ENCODE measurements at places on chromosomes 6 and 20. TPM values are rescaled to one million over a fixed set of nuclear protein-coding genes. Genes with fewer than 3 reads are reported as not detected.

VGLL2 gene
- not detected for total RNA-seq

DNA sequence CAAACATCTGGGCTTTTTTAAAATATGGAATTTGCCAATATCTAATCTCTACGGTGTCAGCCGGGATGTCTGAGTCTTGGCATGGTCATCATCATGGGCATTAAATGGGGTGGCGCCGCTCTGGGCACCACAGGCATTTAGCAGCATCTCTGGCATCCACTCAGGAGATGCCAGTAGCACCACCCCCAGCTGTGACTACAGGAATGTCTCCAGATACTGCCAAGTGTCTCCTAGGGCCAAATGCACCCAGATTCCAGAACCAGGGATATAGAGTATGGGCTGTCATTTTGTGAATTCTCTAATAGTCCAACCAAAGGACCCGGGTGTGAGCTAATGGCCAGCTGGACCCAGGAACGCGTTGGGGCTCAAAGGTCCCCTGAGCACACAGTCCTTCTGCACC, 361.0 kb downstream of the TAF4 start:
- DNase-seq = no peak

LPA gene
- not detected for total RNA-seq

- DNase-seq = peak; percentile 59
These were observed 84.1 kb downstream of the SMOC2 start for GRCh38 chr6:168525114-168525513.

- no peak for DNase-seq
These were observed 146.2 kb upstream of the MLN start for GRCh38 chr6:33949877-33950435.

ACSS1 gene
- total RNA-seq = 135 TPM

GRCh38 chr6:168390749-168391420, 50.1 kb upstream of the SMOC2 start:
- DNase-seq = no peak

GRCh38 chr6:148470606-148471465, 128.2 kb downstream of the SASH1 start:
- no peak for DNase-seq

ECT2L gene
- 1.1 TPM for total RNA-seq

DNA sequence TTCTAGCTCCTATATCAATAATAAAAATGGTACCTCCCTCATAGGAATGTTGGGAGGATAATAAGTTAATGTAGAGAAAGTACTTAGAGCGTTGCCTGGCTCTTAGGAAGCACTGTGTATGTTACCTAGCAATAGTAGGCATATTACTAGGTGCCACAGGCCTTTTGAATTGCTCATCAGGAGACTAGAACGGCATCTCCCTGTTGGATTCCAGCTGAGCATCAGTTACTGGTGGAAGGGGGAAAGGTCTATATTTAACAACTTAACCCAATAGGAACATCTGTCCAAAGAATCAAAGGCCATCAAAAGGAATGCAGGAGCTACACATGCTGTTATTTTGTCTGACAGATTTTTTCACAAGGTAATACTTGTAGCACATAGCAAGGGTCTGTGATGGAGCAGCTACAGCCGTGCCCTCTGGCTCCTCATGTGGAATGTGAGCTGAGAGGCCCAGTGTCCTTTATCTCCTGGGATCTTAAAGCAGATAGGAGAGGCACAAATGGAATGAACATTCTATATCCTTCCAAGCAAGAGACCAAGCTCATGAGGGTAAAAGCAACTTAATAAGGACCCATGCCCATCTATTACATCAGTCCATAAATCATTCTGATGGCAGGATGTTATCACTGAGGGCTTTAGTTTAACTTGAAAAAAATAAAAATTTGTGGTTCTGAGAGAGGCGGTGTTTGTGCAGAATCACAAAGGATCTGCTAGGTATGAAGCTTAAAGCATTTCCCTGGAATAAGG, 184.9 kb upstream of the LAMP5 start:
- no peak for DNase-seq

BMP6 gene
- 1.6 TPM for total RNA-seq

DNA sequence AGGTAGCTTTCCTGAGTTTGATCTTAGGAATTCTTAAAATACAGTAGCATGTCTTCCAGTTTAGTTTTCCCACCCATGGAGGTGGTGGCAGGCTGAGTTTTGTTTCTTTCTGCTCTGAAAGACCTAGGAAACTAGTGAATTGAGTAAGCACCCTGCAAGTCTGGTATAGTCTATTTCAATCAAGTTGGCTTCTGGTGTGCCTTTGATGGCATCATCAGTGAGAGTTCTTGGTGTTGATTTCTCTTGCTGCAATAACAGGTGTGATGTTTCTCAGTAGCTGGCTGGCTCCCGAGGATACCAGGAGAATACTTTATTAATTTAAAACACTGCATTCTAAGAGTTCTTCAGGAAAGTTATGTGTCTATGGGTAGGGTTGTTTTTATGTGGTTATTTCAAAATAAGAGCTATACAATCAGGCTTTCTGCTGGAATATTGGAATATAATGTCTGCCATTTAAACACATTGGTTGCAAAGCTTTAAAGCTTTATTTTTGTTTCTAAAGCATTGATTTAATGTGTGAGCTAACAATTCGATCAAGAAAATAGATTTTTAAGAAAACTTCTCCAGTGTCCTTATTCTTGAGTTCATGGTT, 19.0 kb downstream of the VAPB start:
- DNase-seq = no peak

GRCh38 chr20:9518576-9519175, 4.3 kb downstream of the LAMP5 start:
- no peak for DNase-seq

DNA sequence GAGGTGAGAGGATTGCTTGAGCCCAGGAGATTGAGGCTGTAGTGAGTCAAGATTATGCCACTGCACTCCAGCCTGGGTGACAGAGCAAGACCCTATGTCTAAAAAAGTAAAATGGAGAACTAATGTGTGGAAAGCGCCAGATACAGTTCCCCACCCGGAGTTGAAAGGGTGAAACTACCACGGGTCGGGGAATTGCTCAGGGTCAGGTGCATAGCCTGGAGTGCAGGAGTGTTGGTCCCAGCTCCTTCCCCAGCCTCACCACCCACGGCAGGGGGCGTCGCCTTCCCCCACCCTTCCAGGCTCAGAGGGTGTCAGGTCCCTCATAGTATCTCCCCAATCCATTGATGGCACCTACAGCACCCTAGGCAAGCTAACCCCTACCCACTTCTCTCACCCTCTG, 26.1 kb downstream of the C20orf203 start:
- DNase-seq = no peak

GRCh38 chr20:24452498-24453127, 16.8 kb upstream of the SYNDIG1 start:
- no peak for DNase-seq

GRCh38 chr6:133645966-133646740, 242.8 kb upstream of the TCF21 start:
- no peak for DNase-seq

DNA sequence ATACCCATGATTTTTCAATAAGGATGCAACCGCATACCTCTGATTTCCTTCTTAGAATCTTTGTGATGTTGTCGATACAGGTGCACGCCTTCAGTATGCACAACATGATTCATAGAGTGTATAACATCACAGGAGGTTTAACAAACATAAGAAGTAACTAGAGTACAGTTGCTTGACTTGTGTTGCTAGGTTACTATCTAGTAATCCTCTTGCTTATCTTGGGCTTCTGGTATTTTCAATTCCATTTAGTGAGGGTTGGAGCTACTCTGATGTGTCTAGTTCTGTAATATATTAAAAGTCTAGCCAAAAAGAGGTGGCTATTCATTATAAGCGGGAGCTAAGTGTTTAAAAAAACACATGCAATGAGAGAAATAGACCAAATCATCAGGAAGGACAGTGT, 85.5 kb upstream of the TENT5A start:
- DNase-seq = no peak

GRCh38 chr20:3407040-3407770, at the start of gene DNAAF9:
Gene DNAAF9 (minus strand): TSS chr20:3407669. CDS start chr20:3407557, 112 bp downstream.
- DNase-seq = peak; percentile 87

PRICKLE4 gene
- 3.3 TPM for total RNA-seq

- DNase-seq = no peak
These were observed 4.1 kb downstream of the MDFI start for GRCh38 chr6:41642090-41642959.

DNAAF9 gene
- 22.1 TPM for total RNA-seq

DNA sequence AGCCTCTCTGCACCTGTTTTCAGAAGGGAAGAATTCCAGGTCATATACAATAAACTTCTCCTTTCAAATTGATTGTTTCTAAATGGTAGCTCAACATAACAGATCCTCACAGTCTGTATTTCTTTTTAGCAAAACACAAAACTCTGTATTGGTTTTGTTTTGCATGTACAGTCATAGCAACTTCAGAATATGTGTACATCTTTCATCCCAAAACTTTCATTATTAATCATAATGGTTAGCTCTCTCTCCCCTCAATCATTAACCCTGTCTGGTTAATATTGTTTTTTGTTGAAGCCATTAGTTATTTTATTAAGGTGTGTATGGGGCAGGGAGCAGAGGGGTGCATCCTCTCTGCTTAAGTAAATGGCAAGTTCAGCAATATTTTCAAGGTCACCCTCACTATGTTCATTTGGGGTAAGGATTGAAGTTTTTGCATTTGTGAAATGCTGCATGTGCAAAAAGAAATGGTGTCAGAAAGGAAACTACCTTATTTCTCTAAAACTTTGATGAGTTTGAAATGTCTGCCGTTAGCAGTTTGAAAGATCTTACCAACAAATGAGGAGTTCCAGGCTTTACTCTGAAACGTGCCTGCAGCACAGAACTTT, 136.8 kb upstream of the BTBD3 start:
- DNase-seq = no peak

ENPP5 gene
- 2.8 TPM for total RNA-seq

GSTA3 gene
- not detected for total RNA-seq

- DNase-seq = peak; percentile 65
These were observed 84.2 kb upstream of the BHLHE23 start for GRCh38 chr20:63090682-63091571.

STMND1 gene
- total RNA-seq = not detected

- no peak for DNase-seq
These were observed 152.2 kb downstream of the TRIM27 start for GRCh38 chr6:28771401-28772267.

RNF144B gene
- 18.2 TPM for total RNA-seq

GNL1 gene
- total RNA-seq = 18.3 TPM

DNA sequence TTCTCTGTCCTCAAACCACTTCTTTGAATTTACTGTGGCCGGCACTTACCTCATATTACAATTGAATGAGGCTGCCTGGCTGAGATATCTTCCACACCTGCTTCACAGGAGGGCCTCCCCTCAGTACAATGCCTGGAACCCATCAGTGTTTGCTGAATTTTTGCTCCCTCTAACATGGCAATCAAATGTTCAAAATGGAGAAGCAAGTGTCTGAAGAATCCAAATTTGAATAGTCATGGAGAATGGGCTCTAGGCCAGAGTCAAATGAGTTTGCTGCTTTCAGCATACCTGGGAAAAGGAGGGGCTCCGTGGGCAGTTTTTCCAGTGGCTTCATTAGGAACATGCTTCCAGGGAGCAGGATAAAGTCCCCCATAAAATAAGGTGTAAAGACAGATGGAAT, 564.8 kb downstream of the UTRN start:
- no peak for DNase-seq

GRCh38 chr6:126753606-126754005, 364.9 kb upstream of the RSPO3 start:
- no peak for DNase-seq

GRCh38 chr20:58109126-58109880, 119.2 kb downstream of the ANKRD60 start:
- no peak for DNase-seq

LCA5 gene
- total RNA-seq = 2.2 TPM

DNA sequence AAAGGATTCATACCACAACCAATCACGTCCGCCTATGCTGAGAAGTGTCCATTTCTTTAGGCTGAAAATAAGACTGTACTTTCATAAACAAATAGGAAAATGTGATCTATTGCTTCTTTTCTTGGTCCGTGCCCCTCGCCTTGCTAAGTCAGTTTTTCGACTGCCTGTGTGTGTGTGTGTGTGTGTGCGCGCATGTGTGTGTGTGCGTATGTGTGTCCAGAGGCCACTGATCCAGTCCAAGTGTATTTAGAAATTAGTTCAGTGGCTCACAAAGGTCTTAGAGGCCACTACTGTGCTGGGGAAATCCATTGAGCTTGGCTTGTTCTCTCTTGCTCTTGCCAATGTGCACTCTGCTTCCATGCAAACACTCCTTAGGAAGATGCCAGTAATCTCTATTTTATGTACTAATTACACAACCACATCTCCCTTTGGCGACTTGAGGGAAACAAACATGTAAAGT, 50.5 kb downstream of the SLC22A23 start:
- DNase-seq = no peak

NKX2-2 gene
- total RNA-seq = not detected

DNA sequence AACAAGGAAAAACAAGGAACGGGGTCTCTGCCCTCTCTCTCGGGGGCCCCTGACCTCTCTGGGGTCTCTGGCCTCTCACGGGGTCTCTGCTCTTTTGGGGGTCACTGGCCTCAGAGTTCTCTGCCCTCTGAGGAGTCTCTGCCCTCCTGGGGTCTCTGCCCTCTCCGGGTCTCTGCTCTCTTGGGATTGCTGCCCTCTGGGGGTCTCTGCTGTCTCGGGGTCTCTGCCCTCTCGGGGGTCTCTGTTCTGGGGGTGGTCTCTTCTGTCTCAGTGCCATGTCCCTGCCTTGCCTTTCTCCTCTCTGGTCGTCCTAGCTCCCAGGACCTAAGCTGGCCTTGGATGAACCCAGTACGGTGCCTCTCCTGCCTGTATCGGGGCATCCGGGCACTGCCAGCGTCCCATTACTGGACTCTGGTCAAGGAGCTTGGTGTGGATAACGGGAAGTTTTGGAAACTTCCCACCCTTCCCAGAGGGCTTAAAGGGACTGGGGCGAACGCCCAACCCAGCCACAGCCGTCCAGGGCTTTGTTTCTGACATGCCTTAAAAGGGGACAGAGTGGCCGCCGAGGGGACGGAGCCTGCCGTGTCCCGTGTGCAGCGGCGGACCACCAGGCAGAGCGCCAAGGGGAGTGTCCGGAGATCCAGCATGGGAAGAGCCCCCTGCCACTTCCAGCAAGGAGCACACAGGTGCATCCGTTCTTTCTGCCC, 24.7 kb upstream of the MRGBP start:
- peak; percentile 22 for DNase-seq

PDYN gene
- total RNA-seq = not detected

DNA sequence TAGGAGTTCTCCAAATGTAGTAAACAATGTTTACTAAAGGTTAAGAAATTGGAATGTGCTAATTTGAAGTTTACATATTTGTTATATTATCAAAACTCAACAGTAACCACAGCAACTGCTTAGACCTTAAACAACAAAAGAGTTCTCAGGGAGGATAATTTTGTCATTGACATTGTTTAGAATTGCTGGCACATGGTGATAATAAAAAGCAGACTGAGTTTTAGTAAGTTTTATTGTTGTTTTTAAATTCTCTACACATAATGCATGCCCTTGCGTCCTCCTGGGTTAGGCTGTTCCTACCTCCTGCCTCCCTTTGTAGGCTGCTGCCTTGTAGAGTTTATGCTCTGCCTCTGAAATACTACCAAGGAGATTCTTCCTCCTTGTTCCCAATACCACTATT, 28.7 kb downstream of the LAMA4 start:
- DNase-seq = no peak

REM1 gene
- 2.4 TPM for total RNA-seq

GPR6 gene
- total RNA-seq = not detected

LBP gene
- total RNA-seq = 0.16 TPM

- no peak for DNase-seq
These were observed 31.8 kb downstream of the MLIP start for GRCh38 chr6:54142889-54143519.

C2 gene
- total RNA-seq = 8.9 TPM

ARFGEF2 gene
- 39.1 TPM for total RNA-seq
